Fibroblast of the aortic adventitia (primary cell): ENCODE measurements at places on chromosomes 12 and 14.
A peak's percentile ranks its signal among the peaks of the same experiment; 100 is the strongest.

DNA sequence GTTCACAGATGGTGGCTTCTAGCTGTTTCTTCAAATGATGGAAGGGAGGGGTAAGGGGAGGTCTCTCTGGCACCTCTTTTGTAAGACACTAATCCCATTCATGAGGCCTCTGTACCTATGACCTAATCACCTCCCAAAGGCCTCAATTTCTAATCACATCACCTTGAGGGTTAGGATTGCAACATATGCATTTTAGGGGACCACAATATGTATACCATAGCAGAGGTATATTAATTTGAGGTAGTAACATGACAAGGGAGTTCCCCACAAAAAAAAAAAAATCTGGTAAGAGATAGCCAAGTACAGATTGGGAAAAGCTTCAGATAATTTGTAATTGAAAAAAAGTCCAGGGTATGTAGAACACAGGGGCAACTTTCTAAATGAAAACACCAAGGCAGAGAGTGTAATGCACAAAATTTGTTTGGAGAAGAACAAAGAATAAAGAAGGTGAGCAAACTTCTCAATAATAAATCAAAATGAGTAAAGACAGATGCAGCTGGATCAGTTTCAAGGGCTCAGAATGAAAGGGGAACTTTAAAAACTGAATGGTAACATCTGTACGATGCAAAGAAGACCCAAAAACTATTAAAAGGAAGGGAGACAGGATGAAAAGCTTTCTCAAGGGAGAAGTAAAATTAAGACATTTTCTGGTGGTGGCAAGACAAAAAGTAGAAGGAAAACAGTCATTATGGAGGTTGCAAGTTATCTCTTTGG is 125.5 kb upstream of the DCN start:
- no peak for DNase-seq

- peak; percentile 80 for DNase-seq
These were observed 217.1 kb downstream of the SLC38A4 start for GRCh38 chr12:46608431-46609272.

DNA sequence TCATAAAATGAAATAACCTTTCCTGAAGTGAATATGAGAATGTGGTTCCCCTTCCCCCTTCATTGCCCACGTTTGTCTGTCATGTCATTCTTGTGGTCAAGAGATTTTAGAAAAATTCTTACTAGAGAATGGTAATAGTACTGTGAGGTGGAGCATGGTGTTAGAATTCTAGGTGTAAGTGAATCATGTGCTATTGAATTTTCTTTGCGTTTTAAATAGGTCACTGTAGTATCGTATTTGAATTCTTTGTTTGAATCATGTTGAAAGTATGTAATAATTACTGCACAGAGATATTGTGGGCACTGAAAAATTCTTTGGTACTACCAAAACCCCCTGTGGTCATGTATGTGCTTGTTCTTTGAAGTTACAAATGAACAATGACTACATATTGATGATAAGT is 49.9 kb downstream of the FUT8 start:
- DNase-seq = peak; percentile 24

- no peak for DNase-seq
These were observed 145.6 kb downstream of the ATP23 start for GRCh38 chr12:58086930-58087329.

GRCh38 chr14:33444136-33444535 is 505.5 kb downstream of the NPAS3 start:
- DNase-seq = no peak

- DNase-seq = no peak
These were observed 172.9 kb upstream of the LRIG3 start for GRCh38 chr12:59093073-59093772.

DNA sequence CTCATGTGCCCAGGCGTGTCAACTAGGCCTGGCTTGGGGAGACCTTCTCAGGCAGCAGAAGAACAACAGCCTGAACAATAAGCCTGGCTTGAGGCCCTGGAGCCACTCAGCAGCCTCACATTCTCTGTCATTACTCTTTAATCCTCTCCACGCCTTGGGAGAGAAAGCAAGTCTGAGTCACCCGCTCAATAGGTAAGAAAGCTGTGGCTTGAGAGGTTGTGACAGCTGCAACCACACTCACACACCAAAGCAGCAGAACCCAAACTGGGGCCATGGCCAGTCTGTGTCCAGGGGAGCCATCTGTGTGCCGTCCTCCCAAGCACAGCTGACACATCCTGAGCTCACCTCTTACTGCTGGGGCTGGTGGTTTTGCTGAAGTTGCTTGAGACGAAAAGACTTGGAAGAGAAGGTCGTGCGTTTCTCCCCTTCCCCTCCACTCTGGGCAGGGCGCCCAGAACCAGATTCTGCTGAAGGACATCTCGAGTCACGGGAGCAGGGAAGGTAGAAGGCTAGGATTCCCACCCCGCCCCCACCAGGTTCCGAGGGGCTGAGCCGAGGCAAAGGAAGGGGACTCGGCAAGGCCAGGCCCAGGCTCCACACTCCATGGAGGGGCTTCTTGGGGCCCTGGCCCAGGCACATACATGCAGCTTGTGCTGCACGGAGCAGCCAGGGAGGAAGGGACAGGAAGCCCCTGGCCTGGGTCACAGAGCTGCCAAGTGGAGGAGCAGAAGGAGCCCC is 5.5 kb downstream of the TMEM63C start:
- peak; percentile 51 for DNase-seq

- no peak for DNase-seq
These were observed 128.6 kb upstream of the PWP1 start for GRCh38 chr12:107557026-107557425.

DNA sequence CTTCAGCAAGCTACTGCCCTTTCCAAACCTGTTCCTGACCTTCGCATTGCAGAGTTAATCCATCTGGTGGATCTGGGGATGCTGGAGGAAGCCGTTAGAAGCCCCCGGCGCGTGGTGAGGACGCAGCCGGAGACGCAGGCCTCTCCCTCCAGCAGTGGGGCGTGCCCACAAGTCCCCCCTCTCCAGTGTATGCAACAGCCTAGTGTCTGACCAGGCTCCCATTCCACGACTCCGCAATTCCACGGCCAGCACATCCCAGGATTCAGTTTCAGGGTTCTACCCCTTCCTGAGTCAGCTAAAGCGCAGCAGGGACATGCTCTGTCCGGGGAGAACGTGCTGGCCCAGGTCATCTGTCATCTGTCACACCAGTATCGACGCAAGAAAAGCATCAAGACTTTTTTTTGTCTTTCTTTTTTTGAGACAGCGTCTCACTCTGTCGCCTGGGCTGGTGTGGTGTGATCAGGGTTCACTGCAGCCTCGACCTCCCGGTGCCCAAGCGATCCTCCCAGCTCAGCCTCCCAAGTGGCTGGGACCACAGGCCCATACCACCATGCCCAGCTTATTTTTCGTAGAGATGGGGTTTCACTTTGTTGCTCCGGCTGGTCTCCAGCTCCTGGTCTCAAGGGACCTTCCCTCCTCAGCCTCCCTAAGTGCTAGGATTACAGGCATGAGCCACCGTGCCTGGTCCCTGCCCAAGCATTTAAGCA is 8.0 kb upstream of the DYNC1H1 start:
- DNase-seq = no peak

DNA sequence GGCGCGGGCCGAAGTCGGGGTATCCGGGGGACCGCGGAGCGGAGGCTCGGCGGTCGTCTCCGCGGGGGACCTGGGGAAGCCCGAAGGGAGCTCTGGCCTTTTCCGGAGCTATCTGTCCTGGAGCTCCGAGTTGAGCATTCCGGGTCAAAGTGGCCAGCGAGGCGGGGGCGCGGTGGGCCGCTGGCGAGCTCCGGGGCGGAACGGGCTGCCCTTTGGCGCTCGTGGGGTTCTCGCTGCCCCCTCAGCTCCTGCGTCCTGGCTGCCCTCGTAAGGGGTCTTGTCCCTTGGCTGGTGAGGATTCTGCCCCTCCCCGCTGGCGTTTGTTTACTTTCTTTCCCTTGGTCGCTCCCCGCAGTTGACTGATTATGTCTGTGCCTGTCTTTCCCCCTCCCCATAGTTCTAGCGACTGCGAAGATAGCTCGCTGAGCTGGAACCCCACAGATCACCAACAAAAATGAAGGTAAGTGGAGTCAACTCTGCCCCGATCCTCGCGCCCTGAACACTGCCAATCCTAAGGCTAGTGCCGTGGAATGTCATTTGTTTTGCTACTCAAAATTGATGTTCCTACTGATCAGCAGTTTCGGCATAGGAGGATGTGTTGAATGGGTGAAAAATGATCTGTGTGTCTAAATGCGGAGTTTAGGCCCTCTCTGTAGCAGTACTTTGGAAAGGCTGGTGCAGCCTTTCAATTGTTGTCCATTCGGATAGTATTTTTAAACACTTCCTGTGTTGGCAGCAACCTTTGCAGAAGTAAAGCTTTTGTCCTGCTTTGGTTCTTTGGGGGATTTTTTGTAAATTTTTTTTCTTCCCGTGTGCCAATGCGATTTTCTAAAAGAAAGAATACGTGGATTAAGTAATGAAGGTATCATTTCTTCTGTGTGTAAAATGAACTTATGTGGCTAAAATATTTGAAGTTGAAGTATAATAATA is 1.3 kb downstream of the ARID4A start:
- peak; percentile 18 for DNase-seq

DNA sequence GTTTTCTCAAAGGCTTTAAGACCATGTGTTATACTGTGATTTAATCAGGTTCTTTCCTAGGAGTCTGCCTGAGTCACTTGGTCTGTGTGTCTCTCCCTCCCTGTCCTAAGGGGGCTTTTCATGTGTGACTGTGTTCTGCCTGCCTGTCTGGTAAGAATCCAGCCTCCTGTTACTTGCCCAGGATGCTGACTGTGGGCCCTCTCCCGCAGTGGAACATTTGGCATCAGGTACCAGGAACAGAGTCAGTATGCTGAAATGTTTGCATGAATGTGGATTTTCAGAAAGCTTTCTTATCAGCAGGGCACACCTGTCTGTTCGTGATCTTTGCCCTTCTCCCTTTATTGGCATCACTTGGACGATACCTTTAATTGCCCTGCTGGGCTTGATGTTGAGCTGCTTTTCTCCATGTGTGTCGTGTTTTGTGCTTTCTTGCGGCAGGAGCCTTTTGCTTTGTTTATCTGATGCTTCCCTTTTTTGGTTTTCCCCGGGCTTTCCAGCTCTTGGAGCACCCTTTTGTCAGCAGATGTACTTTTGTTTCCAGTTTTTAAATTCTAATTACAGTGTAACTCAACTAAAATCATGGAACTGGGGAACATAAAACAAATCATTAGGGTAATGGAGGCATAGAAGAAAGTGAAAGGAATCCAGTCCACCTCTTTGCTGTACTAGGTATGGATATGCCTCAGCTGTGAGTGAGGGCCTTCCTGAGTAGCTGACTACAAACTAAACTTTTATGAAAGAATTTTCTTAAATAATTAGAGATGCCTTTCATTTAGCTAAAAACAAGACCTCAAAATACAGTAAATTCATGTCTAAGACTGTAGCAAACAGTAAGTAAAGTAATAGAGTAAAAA is 72.5 kb downstream of the TRAF3 start:
- peak; percentile 44 for DNase-seq

DNA sequence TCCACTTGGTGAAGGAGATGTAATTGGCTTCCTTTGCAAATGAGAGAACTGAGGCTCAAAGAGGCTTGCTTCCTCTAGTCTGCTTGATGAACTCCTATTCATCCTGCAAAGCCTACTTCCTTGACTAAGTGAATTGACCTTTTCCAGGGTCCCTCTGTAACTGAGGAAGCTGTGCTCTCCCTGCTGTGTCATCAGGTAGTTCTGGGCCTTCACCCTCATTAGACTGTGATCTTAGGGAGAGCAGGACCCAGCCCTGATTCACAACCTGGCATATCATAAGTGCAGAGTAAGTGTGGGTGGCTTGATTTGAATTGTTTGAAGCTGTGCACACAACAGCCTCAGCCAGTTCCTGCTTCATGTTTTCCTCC is 16.3 kb downstream of the ASB2 start:
- DNase-seq = no peak

- DNase-seq = no peak
These were observed 94.8 kb downstream of the ATF7IP start for GRCh38 chr12:14460212-14460841.

DNA sequence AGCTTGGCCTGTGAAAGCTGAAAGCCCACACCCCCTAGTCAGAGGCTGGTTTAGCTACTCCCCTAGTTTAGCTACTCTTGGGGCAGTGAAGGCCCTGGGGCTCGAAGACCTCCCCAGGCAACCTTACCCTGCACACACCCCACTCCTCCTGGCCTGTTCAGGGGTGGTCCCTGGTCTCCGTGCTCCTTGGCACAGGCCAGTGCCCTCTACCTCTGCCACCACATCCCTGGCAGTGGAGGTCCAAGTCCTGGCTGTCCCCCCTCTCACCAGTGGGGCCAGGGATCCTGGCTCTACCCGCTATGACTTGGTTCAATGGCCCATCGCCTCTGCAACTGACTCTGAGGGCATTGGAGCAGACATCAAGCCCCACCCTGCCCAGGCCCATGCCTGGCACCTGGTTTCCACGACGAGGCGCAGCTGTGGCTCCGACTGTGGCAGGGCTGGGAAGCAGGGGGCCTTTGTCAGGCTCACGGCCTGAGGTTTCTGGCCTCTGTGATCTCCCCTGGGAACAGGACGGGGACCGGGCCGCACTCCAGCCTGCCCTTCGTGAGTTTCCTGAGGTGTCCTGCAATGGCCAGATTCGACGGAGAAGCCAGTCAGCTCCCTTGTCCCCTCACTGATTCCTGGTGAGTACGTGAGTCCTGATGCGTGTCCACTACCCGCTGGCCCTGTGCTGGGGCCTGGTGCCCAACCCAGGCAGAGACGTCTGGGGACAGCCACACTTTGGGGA is 5.7 kb downstream of the TMEM121 start:
- no peak for DNase-seq

GRCh38 chr12:130711756-130712155 is 4.3 kb downstream of the RIMBP2 start:
- DNase-seq = no peak

- DNase-seq = no peak
These were observed 17.4 kb downstream of the CLEC4C start for GRCh38 chr12:7729746-7730145.

GRCh38 chr14:85516239-85517113 is 13.5 kb upstream of the FLRT2 start:
- peak; percentile 95 for DNase-seq

- DNase-seq = no peak
These were observed 11.4 kb downstream of the PACS2 start for GRCh38 chr14:105325716-105326567.

GRCh38 chr12:115437061-115437567 is 753.1 kb upstream of the TBX3 start:
- peak; percentile 55 for DNase-seq

- DNase-seq = no peak
These were observed 66.5 kb upstream of the DDX11 start for GRCh38 chr12:31007153-31007495.
